ENCODE measurements at places on chromosomes 16 and 17.

GRCh38 chr16:19132898-19133297 is 19.1 kb downstream of the ITPRIPL2 start:
- no peak for DNase-seq

GRCh38 chr16:65789161-65789945 is 577.1 kb upstream of the CDH5 start:
- DNase-seq = no peak

DNA sequence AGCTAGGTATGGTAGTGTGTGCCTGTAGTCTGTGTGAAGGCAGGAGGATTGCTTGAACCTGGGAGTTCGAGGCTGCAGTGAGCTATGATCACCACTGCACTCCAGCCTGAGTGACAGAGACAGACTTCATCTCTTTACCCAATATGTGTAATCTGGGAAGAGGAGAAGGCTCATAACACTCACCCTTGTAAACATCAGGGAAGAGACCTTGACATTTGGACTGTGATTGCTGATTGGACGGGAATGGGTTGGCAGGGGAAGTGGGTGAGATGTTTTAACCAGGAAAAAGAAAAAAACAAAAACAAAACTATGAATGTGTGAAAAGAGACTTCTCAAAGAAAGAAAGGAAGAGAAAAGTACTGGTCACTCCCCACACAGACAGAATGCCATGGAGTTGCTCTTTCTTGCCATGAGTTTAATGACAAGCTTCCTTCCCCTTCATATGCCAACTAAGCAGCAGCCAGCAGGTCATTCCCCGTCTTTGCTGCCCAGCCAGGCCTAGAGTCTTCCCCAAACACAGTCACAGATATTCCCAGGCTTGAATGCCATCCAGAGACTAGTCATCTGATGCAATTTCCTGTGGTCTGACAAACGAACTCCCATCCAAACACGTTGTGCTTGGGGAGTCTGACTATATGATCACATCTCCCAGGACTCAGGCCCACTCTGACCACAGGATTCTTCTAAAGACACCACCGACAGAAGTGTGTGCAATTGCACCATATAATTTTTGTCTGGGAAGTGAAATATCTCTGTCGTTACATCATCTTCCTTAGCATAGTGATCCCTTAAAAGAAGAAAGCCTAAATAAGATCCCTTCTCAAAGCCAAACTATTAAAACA is 3.6 kb upstream of the XAF1 start:
- DNase-seq = no peak

DNA sequence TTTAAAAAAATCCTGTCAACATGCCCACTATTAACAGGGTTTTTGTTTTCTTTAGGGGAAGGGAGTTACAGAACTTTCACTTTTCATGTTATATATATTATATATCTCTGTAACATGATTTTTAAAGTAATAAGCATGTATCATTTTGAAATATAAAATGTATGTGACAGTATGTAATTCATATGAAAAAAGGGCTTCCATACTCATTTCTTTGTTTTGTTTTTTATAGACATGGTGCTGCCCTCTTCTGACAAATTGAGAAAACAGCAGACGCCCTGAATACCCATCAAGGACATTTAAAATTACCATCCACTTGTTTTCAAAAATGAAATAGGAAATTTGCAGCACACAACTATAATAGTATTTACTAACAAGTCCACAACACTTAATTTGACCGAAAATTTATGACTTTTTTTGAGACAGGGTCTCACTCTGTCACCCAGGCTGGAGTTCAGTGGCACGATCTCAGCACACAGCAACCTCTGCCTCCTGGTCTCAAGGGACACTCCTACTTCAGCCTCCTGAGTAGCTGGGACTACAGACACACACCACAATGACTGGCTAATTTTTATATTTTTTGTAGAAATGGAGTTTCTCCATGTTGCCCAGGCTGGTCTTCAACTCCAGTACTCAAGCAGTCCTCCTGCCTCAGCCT is 30.4 kb downstream of the CFDP1 start:
- DNase-seq = no peak

DNA sequence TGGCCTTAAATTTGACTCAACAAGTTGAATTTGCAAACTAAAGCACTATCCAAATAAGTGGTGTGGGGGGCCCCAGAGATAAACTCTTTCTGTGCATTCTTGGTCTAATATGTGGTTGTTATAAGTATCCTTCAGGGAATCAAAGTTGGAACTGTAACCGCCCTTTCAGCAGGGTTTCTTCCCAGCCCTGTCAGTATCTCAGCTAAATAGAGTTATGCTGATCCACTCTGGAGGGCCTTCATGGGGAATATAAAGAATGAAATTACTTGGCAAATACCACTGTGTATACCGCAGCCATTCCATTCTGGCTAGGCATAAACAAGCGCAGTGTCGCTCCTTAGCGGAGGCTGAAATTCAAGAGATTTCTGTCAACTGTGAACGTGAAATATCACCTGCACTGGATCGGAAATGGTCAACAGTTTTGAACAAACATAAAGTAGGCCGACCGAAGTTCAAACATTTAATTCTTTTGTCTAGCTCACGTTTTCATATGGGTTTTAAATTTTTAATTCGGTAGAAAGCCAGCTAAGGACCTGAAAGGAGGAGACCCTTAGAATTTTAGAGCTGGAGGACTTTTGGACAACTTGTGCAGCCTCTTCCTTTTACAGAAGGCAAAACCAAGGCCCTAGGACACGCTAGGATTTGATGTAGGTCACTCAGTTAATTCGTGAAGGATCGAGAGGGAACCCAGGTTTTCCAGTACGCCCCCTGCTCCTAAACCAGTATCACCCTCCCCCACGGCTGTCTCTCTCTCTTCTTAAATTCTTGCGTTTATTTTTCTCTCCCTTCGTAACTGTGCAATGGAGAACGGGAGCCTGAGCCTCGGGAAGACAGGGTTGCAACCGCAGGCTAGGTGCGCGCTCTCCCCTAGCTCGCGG is 74.7 kb downstream of the CHD9 start:
- DNase-seq = no peak

GRCh38 chr17:151886-152859 is 14.8 kb downstream of the SCGB1C2 start:
- DNase-seq = no peak

DNA sequence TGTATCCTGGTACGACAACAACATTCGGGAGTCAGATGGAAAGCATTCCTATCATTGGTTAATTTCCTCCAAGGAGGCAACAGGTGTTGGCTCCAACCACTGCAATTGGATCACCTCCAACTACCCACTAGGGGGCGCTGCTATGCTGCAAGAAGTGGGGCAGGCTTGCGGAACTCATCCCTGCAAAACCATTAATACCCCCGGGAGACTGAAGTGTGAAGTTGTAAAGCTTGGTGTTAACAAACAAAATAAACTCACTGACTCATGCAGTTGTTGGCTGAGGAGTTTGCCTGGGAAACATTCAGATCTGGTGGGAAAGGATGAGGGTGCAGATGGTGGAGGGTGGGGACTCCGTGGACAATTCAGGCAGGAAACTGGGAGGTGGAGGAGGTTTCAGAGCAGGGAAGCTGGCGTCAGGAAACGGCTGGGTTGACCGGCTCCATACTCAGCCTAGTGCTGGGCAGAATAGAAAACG is 84.9 kb downstream of the HS3ST2 start:
- DNase-seq = no peak

DNA sequence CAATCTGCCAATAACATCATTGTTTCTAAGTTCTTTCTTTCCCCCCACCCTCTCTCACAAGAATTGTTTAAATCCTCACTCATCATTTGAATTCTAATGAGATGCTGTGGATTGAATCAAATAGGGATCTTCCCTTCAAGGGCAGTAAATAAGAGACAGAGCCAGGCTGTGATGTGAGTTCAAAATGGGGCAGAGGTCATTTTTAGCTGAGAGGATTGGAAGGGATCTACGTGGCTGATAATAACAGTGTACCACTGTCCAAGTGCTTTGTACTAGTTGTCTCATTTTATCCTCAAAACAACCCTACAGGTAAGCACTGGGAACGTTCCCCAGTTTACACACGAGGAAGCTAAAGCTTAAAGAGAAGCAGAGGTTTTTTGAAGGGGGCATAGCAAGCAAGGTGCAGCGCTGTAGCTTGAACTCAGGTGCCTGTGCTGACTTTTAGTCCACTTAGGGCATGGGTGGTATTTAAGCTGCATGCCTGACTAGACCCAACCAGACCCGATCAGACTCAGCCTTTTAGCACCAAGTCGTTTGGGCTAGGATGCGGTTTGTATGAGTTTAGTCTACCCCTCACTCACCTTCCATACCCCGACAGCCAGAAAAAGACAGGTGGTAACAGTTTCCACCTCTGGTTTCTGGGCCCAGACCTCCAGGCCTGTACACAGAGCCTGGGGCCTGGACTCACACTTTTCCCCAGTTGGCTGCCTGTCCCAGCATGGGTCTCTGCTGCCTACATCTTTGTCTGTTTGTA is 39.2 kb upstream of the CCR7 start:
- DNase-seq = no peak

DNA sequence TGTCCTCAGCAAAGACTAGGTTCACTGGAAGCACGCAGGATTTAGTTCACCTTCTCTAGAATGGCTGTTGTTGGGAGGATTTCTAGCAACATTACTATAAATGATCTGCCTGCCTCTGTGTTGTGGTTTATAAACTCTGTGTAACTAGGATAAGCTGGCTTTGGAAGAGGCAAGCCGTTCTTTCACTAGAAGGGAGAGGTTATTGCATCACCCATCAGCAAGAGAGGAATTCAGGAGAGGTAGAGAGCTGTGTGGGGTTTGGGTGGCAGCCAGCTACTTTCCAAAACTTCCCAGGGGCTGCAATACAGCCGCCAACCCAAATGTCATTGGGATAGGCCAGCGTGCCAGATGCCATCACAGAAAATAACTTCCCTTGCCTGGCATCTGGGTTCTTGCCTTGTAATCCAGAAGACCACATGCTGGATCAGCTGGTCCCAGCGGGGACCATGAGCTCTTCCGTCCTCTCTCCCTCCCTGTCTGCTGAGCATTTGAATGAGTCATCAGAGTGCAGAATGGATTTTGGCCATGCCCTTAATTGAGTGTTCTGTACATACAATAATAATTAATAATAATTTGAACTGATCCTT is 95.7 kb upstream of the RBFOX1 start:
- no peak for DNase-seq

- DNase-seq = no peak
Observed at GRCh38 chr17:82112181-82112913, 14.3 kb upstream of the FASN start.
